ENCODE measurements at places on chromosomes 6 and 20.

DNA sequence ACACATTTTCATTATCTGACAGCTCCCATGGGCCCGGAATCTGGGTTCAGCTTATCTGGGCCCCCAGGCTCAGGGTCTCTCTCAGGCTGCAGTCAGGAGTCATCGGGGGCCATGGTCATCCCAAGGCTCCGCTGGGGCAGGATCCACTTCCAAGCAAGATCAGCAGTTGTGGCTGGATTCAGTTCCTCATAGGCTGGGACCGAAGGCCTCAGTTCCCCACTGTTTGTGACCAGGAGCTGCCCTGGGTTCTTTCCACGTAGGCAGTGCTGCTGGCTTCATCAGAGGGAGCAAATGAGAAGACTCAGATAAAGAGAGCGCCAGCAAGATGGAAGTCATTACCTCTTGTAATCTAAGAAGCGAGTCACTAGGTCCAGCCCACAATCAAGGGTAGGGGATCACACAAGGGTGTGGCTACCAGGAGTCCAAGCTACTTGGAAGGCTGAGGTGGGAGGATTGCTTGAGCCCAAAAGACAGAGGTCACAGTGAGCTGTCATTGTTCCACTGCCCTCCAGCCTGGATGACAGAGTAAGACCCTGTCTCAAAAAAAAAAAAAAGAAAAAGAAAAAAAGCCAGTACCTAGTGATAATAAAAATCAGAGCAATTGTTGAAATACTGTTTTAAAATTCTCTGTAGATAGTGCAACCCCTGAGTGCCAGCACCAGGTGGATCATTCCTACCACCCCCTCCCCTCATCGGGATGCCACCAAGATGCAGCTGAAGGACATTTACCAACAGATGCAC is 162.7 kb downstream of the NFATC2 start:
- DNase-seq, result no peak

- DNase-seq, result no peak
Measured at GRCh38 chr6:44831002-44831610, 443.6 kb downstream of the CDC5L start.

DNA sequence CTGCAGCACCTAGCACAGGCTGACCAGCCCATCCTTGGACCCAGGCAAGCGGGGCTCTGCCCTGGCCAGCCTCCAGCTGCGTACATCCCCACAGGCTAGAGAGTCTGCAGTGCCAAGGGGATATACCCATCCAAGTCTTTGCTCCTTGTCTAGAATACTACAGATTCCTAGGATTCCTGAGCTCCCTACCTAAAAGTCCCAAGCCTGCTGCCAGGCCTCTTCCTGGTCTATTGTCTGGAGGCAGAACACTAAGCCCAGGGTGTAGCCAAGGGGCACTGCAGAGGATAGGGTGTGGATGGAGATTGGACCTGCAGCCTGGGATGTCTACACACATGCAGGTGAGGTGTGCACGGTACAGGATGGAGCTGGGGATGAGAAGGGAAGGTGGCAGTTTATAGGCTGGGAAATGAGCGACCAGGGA is 90.0 kb upstream of the SIRPA start:
- DNase-seq, result no peak

DNA sequence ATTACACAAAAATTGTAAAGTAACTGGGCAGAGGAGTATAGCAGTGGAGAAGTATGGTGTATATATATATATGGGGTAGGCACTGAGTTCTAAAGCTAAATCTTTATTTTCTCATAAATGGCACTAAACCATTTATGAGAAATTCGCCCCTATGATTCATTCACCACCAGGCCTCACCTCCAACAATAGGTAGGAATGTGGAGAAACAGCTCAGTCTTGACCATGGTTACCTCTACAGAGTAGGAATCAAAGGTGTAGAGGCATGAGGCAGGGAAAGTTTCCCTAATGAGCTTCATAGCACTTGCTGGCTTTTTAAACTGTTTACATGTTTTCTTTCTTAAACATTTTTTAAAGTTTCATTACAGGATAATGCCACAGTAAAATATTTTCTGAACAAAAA is 36.9 kb upstream of the SUMO4 start:
- no peak for DNase-seq

DNA sequence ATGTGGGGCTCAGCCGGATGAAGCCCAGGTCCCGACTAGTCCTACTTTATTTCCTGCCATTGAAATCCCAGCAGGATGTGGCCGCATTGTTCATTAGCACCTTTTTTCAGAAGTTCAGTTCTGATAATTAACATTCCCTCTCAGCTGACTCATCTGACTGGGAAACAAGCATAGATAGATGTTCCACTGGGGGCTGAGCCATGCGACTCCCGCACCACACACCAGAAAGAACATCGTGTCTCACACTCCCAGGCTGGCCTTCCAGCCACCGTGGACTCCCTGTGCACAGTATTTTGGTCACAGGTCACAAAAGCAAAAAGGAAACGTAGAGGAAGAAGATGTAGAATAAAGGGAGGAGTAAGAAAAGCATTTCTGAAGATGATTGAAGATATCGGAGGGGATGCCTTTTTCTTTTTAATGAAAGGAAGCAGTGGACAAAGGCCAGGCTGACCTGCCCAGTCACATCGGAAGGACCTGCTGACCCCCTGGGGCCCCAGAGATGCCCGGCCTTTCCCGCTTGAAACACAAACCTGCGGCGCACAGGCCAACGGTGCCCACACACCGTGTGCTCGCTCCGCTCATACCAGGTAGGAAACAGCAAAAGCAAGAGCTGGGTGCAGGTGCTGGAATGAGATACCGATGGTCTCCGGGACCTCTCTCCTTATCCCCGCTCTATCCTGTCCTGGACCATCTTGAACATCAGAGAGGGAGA is 11.8 kb downstream of the RPS6KA2 start:
- DNase-seq, result no peak

- no peak for DNase-seq
Measured at GRCh38 chr6:165776691-165777090, 113.7 kb upstream of the PDE10A start.

Measured in NCI-H526 (cell line).